ENCODE measurements at places on chromosomes 6 and 20. TPM values are rescaled to one million over a fixed set of nuclear protein-coding genes. Genes with fewer than 3 reads are reported as not detected.

DNA sequence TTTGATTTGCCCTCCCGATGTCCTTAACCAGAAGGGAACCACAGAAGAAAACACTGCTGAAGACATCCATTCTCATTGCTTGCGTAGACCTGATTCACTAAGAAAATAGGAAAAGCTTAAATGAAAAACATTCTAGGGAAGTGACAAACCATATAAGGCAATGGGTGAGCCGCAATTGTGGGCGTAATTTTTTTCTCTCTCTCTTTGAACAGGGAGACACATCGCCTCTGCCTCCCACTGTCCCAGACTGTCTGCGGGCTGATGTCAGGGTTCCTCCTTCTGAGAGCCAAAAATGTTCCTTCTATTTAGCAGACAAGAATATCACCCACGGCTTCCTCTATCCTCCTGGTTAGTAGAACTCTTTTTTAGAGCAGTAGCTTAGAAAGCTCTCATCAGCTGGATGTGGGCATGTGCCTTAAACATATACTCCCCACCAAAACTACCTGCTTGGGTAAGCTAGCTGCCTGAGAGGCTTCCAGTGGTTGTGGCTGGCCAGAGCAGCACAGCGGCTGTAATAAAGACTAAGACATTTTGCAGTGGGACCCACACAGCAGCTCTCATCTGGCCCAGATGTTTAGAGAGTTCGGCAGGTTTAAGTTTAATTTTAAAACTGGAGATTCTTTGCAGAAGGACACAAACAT, 22.7 kb upstream of the CTAGE9 start:
- DNase-seq, result no peak

DNA sequence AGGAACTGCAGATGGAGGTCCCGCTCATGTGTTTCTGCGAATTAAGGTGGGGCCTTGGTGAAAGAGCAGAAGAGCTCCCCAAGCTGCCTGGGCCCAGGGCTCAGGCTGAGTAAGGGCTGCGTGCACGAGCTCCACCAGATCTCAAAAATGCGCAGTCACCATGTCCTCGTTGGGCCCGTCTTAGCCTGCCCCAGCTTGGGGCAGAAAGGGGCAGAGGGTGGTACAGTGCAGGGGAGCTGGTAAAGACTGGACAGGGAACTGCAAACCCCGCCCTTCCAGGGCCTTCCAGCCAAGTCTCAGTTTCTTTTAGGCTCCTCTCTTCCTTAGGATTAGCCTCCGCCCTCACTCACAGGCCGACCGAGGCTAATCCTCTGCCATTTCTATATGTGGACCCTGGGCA, 101.6 kb downstream of the FOXF2 start:
- no peak for DNase-seq

DNA sequence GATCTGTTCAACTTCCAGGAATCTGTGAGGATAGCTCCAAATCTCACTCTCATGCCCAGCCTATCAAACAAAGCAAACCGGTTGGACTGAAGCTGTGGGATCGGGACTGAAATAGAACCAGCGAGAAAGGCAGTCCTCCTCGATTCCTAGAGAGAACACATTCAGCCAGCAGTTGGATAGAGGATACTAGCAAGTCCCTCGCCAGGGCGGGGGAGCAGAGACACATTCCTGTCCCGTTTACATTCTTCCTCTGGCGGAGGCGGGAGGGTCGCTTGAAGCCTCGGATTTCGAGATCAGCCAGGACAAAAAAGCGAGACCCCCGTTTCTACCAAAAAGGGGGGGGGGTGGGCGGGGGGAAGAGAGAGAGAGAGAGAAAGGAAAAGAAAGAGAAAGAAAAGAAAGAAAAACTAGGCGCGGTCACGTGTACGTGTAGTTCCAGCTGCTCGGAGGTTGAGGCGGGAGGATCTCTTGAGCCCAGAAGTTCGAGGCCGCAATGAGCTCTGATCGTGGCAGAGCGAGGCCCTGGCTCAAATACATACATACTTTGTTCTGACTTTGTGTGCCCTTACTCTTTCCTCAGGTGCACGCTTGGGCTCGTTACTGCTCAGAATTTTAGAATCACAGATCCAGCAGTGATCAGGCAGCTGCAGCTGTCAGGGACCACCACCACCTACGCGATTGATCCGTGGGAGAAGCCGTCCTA, 19.5 kb downstream of the ZNF311 start:
- DNase-seq, result peak; percentile 95

- no peak for DNase-seq
These were observed 17.0 kb downstream of the NFATC2 start for GRCh38 chr20:51525241-51526105.

- no peak for DNase-seq
These were observed 111.3 kb upstream of the FOXQ1 start for GRCh38 chr6:1200409-1201101.

- no peak for DNase-seq
These were observed 477.3 kb downstream of the PREX1 start for GRCh38 chr20:48350313-48350988.

DNA sequence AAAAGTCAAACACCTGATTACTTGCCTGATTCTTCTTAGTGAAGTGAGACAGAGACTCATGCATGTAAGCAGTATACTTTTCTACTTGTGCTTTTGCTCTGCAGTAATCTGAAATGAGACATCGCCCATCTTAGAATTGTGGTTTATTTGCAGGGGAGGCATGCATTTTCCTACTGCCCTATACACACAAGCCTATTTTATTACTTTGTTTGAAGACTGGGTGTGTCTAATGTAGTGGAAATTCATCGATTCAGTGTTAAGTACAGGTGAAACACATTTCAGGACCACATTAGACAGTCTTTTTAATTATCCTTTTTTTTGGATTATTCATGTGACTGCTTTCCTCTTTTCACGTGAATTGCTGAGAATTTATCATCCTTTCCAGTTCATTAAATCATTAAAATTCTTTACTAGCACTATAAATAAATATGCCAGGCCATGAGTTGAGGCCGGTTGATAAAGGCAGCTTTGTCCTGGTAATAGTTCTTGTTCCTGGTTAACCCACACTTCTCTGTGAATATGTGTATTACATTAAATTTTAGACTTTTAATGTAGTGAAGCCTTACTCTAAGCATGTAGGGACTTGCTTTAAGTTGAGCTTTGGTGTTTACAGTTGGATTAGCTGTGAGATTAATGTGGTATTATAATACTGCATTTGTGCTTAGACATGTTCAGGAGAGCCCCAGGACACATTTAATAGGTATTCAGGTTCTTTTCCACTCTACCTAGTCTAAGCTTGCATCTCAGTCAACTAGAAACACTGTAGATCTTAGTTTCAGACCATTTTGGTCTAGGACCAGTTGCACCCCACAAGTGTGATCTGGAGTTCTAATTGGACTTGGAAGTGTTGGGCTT, 10.8 kb upstream of the BTBD3 start:
- peak; percentile 30 for DNase-seq

GRCh38 chr6:167789358-167789757, 37.4 kb upstream of the AFDN start:
- no peak for DNase-seq

DNA sequence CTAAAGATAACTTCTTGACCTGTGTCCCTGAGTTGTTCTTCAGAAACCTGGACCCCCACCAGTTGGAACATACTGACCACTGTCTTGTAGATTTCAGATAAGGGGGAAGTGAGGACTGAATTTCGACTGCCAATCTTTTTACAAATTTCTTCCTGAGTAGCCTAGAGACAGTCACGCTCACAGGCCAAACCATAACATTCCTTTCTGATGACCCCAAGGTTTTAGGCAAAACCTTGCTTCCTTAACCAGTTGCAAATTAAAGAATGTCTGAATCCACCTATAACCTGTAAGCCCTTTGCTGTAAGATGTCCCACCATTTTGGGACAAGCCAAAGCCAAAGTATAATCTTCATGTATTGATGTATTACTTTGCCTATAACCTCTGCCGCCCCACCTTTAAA, 306.9 kb downstream of the LRFN2 start:
- no peak for DNase-seq

GRCh38 chr6:129485746-129486145, 224.2 kb downstream of the ARHGAP18 start:
- DNase-seq, result no peak

GRCh38 chr6:168318579-168319278, 848 bp downstream of the DACT2 start:
- no peak for DNase-seq

DNA sequence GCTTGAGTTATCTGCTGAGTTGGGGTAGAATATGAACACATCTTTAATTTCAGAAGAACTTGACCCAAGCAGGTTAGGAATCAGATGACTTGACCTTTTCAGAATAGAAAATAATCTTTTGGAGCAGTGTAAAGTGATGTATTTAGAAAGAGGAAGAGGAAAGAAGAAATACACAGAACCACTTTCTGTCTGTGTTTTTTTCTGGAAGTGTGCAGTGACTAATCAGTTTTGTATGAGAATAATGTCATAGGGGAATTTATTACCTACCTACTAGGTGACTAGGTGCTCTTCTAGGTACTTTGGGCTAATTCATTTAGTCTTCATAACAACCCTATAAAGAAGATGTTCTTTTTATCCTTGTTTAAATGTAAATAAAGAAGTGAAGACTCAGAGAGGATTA, 3.0 kb downstream of the PPP1R14C start:
- DNase-seq, result no peak

GRCh38 chr6:90068264-90068663, 174.0 kb downstream of the GJA10 start:
- DNase-seq, result no peak

DNA sequence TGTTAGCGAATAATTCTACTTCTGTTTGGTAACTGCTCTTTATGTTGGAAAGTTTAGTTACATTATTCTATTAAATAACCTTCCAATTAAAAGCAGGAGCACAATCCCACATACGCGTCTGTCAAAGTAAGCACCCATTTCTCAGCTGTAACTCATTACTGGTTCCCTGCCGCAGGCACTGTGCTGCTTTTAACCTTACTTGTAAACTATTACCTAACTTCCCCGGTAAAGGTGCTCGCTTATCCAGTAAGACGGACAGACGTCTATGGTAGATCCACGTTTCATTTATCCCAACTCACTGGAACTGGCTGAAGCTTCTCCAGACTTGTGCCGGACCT, 529 bp upstream of the ENPP4 start:
- no peak for DNase-seq

DNA sequence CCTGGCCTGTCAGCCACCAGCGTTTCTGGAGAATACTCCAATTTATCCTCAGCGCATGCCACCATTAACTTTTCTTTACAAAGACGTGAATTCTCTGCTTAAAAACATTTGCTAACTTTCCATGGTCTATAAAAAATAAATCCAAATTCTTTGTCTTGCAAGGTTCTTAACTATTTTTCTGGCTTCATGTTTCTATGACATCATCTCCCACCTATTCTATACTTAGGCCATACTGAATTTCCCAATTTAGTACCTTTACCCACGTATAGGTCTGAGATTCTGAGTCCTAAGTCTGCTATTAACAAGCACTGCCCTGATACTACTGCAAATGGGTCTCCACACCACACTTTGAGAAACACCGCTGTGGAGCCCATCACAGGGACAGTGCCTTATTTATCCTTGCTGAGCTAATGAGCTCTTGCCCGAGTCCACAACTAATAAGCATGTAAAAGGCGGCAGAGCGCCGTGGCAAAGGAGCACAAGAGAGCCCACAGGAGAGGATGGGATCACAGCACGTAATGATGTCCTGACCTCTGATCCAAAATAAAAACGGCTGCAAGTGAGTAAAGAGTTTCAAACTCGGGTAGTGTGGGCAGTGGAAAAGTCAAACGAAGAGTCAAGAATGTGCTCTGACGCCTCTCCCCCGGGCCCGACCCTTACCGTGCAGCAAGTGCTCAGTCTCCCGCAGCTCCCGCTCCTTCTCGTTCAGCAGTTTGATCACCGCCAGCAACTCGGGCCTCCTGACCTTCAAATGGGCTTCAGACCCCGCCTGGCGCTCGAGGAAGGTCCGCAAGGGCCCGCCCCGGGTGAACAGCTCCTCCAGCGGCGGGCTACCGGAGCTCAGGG, 519 bp downstream of the MTRF1L start:
- DNase-seq, result peak; percentile 55

DNA sequence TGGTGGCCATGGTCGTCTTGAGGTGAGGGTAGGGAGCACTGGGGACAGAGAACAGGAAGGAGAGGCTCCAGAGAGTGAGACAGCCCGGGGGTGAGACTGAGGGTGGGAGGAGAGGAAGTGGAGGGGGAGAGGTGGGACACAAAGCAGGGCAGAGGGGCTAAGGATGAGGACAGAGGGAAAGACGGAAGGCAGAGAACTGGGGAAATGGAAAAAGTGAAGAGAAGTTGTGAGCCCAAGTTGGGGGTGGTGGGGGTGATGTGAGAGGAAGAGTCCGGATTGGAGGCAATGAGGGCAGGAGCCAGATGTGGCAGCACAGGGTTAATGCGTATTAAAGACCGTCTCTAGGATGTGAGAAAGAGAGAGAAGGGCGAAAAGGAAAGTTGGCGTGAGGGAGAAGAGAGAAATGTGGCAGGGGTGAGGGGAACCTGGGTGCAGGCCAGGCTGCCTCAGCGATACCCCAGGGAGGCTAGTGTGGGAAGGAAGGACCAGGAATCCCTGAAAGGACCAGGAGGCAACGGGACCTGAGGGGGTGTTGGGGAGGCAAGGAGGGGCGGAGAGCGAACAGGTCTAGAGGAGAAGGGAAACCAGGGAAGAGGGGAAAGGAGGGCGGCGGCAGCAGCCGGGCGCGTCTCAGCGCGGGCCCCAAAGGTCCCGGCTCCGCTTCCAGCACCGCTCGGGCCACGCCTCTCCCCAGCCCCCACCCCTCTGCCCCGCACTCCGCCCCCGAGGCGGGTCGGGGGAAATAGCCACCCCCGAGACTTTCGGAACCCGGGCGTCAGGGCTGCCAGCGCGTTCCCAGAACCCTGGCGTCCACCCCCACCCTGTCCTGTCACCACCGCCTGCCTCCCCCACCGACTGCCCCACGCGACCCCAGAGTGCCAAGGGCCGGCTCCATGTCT, at the start of gene PPP1R18:
TSS of gene PPP1R18 (minus strand) at position 637 of the 899 bp plus-strand sequence. CDS start at position 10, 627 bp downstream.
- no peak for DNase-seq

- DNase-seq, result no peak
These were observed 36.7 kb downstream of the EBF4 start for GRCh38 chr20:2729251-2729713.

DNA sequence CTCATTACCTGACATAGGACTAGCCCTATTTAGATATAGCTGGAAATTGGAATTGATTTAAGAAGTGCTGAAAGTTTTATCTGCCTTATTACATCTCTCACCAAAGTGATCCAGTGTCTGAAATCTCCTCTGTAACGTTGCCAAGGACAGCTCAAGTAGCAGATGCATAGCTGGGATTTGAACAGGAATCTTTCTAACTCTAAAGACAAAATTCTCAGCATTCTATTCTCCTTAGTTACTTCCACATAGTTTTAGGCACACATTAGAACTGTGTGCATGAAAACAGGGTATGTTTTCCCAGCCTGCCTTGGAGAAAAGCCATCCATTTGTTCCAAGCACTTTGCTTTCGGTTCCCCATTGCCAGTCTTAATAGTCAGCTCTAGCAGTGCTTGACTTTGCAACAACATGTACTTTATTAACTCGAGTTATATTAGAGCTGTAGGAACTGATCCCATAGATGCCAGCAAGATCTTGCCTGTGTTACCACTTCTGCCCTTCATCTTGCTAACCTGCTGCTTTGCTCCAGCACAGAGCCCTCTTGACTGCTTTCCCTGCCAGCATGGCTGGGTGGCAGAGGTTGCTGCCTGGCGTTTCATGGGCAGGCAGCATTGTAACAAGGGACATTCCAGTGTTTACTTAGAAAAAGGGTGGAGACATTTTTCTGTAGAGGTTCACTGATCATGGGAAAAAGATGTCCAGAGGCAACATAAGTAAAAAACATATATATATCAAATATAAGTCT, 56.1 kb upstream of the STMND1 start:
- no peak for DNase-seq

The OPN5 gene
- polyA plus RNA-seq, result 0.06 TPM

The MTFR2 gene
- polyA plus RNA-seq, result 2.4 TPM

The LCA5 gene
- 4.0 TPM for polyA plus RNA-seq

The CGA gene
- polyA plus RNA-seq, result 0.04 TPM

The SMLR1 gene
- polyA plus RNA-seq, result 48.7 TPM

The GPR31 gene
- 0.36 TPM for polyA plus RNA-seq

The SLC22A3 gene
- polyA plus RNA-seq, result 2.5 TPM

All from large intestine (tissue), 12 donors.